ENCODE measurements at places on chromosomes 3 and 15.

GRCh38 chr15:66740802-66741201, 38.8 kb downstream of the SMAD6 start:
- no peak for DNase-seq

DNA sequence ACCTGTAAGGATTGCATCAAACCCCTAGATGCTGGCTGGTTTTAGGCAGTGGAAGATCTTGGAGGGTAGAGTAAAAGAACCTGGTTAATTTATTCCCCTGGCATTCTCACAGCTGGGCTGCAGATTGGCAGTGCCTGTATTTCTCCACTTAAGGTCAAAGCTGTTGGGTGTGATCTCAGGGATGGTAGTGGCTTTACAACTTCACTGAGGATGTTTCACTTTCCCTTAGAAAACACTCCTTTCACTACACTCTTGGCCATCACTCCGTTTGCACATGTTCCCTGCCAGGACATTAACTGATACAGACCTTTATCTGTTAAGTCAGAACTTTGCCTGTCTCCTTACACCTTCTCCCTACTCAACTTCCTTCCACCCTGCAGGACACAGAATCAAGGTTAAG, 779.1 kb upstream of the SEMA6D start:
- no peak for DNase-seq

DNA sequence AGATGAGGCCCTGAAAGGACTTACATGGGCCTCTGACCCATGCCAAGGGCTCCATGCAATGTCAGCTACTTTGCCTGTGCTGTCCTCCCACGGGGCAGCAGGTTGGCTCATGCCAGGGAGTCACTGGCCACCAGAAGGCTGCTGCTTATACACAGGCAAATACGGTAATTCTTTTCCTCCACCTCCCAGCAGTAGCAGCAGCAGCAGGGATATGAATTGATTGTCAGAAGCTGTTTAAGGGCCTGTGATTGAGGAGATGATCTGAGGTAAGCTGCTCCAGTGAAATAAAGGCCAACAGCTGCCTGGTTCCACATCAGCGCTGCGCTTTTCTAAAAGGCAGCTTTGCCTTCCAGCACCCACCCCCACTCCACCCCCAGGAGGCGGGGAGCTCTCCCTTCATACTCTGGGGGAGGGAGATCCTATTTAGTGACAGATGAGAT, 250.5 kb downstream of the SHQ1 start:
- no peak for DNase-seq

DNA sequence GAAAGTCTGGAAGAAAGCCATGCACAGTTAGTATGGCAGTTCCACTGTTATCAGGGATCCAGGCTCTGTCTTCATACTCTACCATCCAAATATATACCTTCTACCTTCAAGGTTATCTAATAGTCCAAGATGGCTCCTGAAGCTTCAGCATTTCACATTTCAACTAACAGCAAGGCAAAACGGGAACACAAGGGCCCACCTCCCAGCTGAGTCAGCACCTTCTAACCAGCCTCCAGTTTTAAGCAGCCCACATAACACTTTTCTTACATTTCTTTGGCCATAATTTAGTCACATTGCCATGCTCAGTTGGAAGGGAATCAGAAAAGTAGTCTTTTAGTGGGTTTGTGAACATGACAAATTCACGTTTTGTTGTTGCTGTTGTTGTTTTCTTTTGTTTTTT, 15.4 kb upstream of the MSL2 start:
- no peak for DNase-seq

DNA sequence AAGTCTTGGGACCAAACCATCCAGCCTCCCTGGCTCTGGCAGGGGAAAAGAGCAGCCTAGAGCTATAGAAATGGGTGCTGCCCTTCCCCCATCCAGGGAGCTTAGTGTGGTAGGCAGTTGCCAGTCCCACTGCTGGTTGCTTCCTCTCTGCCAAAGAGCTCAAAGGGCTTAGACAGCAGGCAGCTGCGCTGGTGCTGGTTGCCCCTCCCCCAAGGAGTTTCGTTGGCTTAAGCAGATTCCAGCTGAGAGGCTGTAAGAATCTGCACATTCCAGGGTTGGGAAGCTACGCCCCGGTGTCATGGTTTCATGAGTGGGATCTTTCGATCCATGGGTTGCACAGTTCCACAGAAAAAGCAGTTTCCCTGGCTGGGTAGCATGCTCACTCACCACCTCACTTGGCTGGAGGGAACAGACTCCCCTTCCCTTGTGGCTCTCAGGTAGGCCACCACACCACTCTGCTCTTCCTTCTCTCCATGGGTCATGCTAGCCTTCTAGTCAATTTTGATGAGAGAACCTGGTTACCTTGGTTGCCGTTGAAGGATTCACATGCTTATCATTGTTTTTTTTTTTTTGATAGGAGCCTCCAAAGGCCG, 195.1 kb downstream of the EPHA6 start:
- DNase-seq = no peak

GRCh38 chr15:77013776-77014131, 18.8 kb downstream of the PSTPIP1 start:
- DNase-seq = peak; percentile 82

DNA sequence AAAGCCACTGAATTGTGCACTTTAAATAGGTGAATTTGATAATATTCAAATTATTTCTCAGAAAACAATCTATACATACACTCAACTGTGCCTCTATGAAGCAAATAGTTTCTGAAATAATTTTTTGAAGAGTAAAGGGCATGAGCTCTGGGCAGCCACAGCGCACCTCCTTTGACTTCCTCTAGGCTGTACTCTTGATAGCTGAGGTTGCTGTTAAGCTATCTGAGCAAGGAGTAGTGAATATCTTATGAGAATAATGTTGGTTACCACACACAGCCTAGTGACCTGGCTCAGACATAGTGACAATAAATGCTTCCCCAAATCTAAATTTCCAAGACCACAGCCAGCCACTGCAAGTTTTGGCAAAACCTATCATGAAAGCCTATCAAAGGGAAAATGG, 11.6 kb upstream of the SEC61A1 start:
- DNase-seq = no peak

- DNase-seq = no peak
Observed at GRCh38 chr3:189941679-189942078, 179.0 kb downstream of the P3H2 start.

DNA sequence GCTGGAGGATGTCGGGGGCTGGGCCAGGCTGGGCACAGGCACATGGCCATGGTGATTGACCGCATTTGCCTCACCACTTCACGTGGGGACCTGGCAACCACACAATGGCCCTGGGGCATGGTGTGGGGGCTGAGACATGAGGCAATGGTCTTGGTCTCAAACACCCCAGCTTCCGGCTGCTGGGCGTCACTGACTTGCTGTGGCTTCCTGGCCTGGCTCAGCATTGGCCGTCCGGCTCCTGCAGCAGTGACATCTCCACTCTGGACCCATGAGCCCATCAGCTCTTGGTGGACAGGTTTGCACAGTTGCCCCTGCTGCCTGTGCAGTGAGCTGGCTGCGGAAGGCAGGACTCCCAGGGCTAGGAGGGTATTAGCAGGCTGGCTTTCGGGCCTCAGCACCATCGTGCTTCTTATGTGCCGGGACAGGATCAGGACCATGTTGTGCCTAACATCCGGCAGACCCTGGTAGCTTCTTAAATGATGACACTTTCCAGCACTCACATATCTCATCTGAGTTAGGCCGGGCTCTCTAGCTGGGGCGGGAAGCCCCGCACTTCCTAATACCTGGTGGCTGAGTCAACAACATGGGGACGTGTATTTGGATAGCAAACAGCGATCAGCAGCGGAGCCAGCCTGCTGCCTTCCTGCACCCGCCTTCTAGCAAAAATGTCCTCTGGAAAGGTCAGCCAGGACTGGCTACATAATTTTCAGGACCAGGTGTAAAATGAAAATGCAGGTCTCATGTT, 34.1 kb downstream of the ZNF710 start:
- no peak for DNase-seq

GRCh38 chr3:27186013-27186412, 183.2 kb downstream of the NEK10 start:
- no peak for DNase-seq

GRCh38 chr15:80202641-80203360, 49.2 kb downstream of the CTXND1 start:
- no peak for DNase-seq

DNA sequence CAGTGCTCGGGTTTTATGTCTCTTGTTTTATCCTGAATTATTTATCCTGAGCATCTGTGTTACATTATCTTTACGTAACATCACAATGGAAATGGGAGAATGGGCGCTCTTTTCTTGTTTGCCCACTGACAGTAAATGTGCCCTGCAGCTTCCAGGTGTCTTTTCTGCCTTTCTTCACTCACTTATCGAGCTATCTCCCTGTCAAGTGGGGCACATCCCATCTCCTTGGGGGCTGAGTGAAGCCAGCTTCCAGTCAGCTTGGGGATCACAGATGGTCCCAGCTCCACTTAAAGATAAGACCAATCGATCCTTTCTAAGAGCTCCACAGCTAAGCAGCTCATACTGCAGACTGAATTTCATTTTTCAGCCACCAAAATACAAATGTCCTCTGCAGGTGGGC, 125.8 kb downstream of the KBTBD8 start:
- no peak for DNase-seq

DNA sequence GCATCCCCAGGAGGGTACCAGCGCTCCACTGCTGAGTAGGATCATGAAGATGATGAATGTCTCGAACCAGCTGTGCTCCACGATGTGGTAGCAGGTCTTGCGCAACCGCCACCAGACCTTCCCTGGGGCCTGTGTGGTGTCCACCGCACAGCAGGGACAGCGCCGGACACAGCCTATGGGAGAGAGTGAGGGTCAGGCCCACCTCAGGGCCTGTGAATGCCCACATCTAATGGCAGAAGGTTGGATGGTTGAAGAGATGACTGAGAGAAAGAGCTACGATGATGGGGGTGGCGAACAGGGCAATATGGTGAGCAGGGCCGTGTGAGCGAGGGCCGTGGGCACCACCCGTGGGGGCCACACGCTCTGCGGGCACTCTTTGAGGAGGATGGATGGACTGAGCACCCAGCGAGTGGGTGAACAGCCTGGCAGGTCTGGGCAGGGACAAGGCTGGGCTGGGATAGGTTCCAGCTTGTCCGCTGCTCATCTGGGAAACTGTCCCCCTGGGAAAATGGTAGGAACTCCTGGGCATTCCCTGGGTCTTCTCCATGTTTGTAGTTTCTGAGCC, 74.1 kb downstream of the SCN5A start:
- no peak for DNase-seq

All from stimulated activated CD8-positive, alpha-beta memory T cell treated with anti-CD3 and anti-CD28 coated beads, Interleukin-15, amount 100 ng/mL, for 4 hours (primary cell).